ENCODE measurements at places on chromosomes 2 and 18.
A peak's percentile ranks its signal among the peaks of the same experiment; 100 is the strongest.

- DNase-seq = no peak
Observed at GRCh38 chr18:59514203-59514602, 155.1 kb upstream of the LMAN1 start.

DNA sequence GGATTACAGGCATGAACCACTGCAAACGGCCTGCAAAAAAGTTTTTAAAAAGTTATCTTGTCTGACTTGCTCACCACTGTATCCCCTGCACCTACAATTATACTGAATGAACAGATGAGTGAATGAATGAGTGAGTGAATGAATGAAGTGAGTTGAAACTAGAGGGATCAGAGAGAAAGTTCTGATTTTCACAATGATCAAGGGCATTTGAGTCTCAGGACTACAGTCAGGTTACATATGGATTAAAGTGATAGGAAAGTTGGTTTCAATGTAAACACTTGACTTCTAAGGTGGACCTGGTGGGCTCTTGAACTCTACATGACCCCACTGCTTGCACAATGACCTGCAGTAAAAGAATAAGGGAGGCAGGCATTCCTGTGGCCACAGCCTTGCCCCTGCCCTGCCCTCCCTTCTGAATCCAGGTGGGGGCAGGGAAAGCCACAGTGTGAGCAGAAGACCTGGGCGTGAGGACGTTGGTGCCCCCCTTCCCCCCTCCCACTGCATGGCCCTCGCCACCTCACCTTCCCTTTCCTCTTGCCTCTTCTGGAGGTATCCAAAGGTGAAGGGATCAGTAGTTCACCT is 10.7 kb downstream of the C2orf80 start:
- DNase-seq = peak; percentile 8

GRCh38 chr2:58466804-58467203 is 225.7 kb upstream of the FANCL start:
- DNase-seq = no peak

DNA sequence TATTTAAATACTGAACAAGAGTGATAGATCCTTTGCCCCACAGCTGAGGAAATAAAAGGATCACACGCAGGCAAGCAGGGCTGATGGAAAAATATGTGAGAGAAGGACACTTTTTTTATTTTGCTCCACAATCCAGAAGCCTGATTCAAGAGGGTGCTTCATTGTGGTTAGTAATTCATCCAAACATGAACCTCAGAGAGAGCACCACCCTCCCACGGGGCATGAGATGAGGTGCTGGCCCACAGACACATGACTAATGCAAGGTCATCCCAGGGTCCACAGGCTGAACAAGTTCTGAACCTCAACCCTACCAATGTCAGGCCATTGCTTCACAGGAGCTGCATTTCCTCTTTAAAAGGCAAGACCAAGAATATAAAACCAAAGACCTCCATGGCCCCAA is 239.6 kb downstream of the MREG start:
- no peak for DNase-seq

DNA sequence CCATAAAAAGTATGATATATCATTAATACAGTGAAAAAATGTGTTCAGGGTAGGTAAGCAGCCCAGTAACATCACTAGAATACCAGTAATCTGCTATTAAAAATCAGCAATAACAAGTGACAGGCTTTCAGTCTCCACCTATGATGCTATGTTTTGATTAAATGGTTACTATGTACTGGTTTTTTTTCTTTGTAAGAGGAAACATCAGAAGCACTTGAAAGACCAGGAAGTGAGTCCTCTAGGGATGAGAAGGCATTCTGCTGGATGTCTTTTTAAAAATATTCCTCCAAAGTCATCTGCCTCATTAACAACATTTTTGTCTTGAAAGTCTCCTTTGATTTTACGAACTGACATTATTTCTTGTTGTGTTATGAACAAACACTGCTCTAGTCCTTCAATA is 136.0 kb upstream of the FAM98A start:
- no peak for DNase-seq

DNA sequence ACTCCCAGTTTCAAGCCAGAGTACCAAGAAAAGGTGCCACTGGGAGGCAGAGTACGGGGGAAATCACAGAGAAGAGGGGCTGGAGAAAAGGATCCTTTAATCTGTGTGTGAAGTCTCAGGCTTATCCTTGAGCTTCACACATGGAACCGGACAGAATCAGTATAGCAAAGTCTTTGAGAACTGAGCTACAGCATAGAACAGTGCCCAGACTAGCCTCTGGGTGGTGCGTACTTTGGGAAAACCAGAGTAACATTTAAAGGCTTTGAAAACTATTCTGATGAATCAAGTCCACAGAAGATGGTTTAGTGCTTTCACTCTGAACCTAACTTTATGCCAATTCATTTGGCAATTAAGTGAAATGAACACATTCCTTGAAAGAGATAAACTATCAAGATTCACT is 83.1 kb downstream of the BABAM2 start:
- no peak for DNase-seq

DNA sequence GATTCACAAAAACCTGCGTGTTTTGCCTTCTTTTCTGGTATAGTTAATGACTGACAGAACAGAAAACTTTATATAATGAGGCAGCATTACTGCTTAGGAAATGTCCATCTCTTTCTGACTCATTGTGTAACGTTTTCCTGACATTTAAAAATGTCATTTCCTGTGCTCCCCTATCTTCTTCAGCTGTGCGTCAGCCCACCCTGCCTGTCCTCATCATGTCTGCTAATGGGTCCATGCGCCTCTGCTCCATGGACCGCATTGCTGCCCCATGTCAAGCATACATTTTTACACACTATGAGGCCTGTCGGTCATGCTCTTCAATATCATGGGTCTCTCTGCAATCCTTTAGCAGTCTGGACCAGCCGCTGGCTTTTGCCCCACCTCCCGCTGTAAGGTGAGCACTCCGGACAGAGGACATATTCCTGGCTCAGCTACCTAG is 234.3 kb downstream of the CDCA7 start:
- DNase-seq = no peak

- DNase-seq = no peak
Observed at GRCh38 chr18:60541661-60542060, 169.1 kb upstream of the MC4R start.

DNA sequence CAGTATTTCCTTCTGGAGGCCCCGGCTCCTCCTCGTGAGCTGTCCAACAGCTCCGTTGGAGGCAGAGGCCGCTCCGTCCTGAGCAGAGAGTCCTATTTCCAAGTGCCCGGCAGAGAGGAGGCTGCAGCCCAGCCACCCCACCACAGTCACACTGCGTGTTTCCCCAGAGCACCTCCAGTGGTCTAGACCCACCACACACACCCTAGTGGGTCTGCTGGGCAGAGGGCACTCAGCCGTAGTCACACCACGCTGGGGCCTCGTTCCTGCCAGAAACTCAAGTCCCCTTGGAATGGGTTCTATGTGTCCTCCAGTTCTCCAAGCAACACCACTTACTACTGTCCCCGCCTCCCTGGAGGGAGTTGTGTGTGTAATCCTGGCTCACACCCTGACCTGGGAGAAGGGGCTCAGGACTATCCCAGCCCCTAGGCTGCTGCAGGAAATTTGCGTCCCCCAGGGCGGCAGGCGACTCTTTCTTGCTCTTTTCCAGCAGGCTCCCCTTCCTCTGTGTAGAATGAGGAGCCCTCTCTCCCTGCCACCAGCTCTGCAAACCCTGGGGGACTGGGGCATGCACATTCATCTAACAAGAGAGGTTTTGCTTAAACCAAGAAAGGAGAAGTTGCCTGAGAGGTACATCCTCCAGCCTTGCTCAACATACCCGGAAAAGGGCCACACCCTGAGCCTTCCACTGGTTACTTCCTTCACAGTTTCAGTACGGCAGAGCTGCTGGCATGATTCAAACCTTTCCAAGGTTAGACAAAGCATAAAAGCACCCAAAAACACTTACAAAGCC is 114.1 kb downstream of the NDUFA10 start:
- peak; percentile 79 for DNase-seq

- no peak for DNase-seq
Observed at GRCh38 chr2:200092235-200092634, 136.9 kb downstream of the MAIP1 start.

GRCh38 chr2:234535464-234535863 is 38.6 kb upstream of the ARL4C start:
- no peak for DNase-seq

DNA sequence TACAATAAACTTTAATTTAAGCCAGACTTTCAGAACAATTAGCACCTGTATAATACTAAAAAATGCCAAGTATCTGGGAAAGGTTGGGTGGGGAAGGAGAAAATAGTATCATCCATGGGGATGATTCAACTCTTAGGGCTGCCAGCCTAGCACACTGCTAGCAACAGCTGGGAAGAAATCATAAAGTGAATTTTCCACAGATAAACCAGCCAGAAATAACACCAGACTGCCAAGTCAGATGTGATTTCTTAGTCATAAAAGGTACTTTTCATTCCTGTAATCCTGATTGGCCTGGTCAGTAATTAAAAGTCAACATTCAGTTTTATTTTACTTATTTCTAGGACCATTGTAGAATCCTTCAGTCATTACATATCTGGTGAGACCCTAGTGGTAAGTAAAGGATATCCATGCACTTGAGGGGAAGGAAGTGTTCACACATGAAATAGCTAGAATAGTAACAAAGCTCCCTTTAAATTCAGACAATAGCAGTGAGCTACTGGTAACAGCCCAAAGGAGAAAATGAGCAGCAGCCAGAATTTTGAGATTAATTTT is 59.4 kb downstream of the LIMS1 start:
- no peak for DNase-seq

DNA sequence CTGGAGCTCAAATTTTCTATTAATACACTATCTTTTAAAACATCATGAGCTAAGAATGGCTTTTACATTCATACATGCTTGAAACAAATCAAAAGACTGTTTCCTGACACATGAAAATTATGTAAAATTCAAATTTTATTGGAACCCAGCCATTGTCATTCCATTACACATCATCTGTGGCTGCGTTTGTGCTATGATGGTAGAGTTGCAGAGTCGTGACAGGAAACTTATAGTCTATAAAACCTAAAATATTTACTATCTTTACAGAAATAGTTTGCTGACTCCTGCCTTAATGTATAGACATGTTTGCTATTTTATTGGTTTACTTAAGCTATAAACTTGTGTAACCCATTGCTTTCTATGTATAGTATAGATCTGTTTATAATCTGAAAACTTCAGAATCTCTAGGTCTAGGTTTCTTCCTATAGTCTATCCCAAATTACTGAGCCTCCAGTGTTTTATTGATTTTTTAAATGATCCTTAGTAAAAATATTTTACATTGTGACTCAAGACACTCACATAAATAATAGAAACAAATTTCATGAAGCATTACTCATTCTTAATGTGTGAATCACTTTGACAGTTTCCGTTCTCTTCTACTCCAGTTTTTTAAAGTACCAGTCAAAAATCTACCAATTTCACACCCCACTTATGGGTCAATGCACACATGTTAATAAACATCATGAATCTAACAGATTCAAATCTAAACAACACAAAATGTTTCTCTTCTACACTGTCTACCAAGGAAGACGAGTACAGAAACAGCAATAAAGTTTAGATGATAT is 26.4 kb upstream of the MRPL19 start:
- DNase-seq = no peak

DNA sequence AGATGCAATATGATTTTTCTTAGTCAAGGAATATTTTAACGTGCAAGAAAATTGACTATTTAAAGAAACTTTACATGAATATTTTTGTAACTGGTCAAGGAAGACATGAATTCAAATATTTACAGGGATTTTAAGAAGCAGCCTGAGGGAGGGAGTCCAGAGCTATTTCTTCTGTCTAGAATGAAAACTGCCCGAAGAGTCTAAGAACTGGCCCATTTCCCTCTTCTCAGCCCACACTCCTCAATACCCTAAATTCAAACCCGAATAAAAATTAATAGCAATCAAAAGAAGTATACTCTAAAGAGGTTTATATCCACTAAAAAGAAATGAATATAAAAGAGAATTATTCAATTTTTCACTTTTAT is 6.5 kb upstream of the NDUFV2 start:
- no peak for DNase-seq

GRCh38 chr2:215848146-215848545 is 165.2 kb downstream of the MREG start:
- no peak for DNase-seq

DNA sequence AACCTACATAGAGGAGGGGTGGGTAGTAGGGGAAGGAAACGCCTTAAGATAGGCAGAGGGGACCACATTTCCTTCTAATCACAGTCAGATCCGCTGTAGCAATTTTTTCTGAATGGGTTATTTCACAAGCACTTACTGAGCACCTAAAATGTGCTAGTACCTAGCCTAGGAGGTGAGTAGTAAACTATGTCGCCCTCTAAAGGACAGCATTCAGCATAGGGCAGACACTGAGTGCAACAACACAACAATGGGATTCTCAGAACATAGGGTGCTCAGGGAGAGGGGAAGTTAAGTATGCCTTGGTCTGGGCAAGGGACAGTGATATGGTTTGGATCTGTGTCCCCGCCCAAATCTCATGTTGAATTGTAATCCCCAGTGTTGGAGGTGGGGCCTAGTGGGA is 166.1 kb upstream of the RAB6C start:
- DNase-seq = peak; percentile 23

DNA sequence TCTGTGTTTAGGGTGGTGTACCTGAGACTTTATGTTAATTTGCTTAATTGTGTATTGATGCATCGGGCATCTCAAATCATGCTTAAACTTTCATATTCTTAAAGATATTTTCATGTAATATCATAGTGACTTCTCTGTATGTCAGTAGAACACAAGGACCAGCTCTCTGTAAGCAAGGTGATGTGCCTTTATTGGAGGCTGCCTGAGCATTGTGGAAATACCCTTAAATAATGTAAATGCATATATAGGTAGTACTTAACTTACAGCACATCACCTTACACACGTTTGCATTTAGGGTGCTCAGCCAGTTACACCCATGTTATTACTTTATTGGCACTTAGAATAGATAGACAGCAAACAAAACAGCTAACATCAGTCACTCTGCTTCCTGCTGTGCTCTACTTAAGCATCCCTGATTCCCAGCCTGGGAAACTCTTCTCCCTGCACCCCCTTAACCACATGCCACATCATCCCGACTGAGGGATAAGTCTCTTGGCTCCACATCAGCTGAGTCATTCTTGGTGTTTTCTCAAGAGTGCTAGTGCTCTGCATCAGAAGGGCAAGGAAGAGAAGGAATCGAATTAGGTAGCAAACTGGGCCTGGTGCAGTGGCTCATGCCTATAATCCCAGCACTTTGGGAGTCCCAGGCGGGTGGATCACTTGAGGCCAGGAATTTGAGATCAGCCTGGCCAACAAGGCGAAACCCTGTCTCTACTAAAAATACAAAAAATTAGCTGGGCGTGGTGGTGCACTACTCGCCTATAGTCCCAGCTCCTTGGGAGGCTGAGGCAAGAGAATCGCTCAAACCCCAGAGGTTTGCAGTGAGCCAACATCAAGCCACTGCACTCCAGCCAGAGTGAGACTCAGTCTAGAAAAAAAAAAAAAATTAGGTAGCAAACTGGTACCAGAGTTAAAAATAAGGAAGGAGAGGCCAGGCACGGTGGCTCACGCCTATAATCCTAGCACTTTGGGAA is 108.7 kb downstream of the MAP3K20 start:
- no peak for DNase-seq

- no peak for DNase-seq
Observed at GRCh38 chr18:44754567-44754966, 73.9 kb downstream of the SETBP1 start.

DNA sequence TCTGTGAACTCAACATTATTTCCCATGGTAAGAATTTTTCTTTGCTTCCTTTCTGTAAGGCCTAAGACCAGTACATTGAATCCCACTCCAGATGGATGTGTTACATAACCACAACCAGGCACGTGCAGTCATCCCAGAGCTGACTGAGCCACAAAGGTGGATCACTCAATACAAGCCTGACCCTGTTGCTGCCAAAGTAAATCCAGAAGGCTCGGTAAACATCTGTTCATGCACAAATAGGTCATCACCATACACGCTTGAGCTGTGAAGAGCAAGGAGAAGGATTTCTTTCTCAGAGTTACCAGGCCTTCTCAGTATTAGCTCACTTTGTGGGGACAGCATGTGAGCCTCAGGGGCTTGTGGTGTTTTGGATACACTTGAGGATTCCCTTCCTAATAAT is 791.4 kb upstream of the FANCL start:
- no peak for DNase-seq
